Lower lobe of right lung (tissue), 2 donors: ENCODE measurements at places on chromosomes 1 and 21. TPM values are rescaled to one million over a fixed set of nuclear protein-coding genes. Genes with fewer than 3 reads are reported as not detected.
A peak's percentile ranks its signal among the peaks of the same experiment; 100 is the strongest.

DNA sequence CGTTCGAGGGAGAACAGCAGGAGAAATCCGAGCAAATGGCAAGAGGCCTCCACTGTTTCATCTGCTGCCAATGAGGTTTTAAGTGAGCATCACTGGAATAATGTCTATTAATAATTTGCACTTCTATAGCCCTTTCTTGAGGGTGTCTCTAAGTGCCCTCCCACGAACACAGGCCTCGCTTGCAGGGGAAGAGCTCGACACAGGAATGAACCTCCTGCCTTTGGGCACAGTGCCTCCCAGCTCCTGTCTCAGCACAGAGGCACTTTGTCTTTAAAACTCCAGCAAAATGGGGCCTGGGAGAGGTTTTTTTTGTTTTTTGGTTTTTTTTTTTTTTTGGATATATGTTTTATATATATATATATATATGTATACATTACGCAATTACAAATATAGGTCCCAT, 56.6 kb downstream of the OLIG1 start:
- DNase-seq: no peak

The PLA2G5 gene
- total RNA-seq: 7.4 TPM

GRCh38 chr1:913491-914130, 10.1 kb upstream of the SAMD11 start:
- DNase-seq: peak; percentile 44

The SHISAL2A gene
- total RNA-seq: 1.6 TPM

DNA sequence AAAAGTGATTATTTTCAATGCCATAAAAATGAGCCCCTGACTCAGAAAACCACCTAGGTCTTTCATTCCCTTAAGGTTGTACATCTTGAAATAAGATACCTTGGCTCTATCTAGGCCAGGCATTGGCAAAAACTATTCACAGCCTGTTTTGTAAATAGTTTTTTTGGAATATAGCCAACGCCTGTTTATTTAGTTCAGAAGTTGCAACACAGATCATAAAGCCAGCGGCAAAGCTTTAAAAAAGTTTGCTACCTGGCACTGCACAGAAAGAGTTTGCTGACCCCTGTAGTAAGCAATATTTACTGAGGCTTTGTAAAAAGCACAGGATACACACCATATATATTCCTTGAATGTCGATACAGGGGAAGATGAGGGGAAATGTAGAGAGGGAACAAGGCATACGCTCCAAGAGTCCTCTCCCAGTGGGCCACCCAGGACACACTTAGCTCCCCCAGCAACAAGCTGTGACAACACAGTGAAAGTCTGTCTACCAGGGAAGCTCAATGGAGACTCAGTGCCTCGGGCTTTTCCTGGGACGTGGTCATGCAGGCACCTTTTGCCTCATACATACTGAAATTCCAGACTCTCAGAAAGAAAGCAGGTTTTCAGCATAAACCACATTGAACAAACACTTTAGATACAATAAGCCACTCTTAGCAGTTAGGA, 20.5 kb downstream of the TARBP1 start:
- DNase-seq: no peak

GRCh38 chr1:159900086-159900680, at the start of gene CFAP45:
TSS of gene CFAP45 (minus strand) at chr1:159900165. CDS start at chr1:159900098, 67 bp downstream.
- peak; percentile 93 for DNase-seq

The TSPAN2 gene
- 4.3 TPM for total RNA-seq

The RAP1GAP gene
- 33.7 TPM for total RNA-seq

DNA sequence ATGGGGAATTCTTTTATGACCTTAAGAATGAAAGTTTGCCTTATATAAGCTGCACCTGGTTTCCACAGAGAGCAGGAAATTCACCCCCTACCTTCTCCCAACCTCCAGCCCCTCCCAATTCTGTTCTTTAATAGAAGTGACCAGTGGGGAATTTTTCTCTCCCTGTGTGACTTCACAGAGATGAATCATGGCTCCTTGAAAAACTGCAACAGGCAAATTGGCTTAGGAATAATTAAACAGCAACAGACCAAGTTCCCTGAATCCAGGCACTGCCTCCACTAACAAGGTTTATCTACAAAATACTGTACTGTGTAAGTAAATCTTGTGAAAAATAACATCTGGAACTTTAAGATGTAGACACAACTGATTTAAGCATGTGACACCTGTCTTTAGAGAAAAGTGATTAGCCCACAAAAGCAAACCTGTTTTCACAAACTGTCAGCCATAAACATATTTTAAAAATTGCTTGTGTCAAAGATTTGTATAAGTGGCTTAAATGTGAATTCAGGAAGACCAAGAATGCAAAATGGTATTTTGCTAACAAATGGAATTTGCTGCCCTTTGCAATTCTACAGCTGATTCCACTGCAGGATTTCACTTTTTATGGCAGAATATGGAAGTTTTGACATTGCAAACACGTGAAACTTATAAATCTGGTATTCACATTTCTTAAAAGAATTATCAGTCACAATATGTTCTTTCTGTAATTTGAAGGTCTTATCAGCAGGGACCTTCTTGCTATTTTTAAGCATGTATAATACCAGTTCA, 54.0 kb downstream of the ALG14 start:
- no peak for DNase-seq

GRCh38 chr1:209926045-209926444, 12.0 kb upstream of the SYT14 start:
- DNase-seq: no peak

The NFASC gene
- total RNA-seq: 12.2 TPM

The KCNA2 gene
- 0.77 TPM for total RNA-seq

DNA sequence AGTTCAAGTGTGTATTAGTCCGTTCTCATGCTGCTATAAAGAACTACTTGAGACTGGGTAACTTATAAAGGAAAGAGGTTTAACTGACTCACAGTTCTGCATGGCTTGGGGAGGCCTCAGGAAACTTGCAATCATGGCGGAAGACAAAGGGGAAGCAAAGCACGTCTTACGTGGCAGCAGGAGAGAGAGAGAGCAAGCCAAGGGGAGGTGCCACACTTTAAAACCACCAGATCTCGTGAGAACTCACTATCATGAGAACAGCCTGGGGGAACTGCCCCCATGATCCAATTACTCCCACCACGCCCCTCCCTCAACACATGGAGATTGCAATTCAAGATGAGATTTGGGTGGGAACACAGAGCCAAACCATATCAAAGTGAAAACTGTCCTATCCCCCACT, 4.1 kb upstream of the MIS18A start:
- DNase-seq: no peak

The HSPA6 gene
- total RNA-seq: 13.0 TPM

The DSCAM gene
- total RNA-seq: 0.06 TPM

DNA sequence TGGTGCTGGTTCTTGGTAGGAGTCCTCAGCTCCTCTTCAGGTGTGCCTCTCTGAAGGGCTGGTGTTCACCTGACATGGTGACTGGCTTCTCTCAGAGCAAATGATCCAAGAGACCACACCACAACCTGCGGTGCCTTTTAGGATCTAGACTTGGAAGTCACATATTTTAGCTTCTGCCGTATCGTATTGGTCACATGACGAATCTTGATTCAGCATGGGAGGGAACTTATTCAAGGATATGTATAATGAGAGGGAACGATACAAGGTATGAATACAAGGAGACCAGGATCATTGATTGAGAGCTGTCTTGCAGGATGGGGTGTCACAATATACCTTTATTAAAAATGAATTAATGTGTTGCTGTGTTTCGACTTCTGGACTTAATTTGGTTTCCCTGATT, 58.0 kb downstream of the RAP1A start:
- no peak for DNase-seq

DNA sequence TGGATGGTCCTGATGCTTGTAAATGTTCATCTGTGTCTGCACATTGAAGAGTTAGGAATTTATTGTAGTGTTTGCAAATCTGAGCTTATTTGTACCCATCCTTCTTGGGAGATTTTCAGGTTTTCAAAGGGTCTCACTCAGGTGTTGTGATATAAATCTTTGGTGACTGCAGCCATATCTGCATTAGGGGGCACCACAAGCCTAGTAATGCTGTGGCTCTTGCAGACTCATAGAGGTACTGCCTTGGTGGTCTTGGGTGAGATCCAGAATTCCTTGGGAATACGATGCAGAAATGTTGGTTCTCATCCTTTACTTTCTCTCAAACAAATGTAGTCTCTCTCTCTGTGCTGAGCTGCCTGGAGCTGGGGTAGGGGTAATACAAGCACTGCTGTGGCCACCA, 405.9 kb downstream of the TTLL7 start:
- no peak for DNase-seq

The MR1 gene
- 61.4 TPM for total RNA-seq

The LCE6A gene
- total RNA-seq: not detected

DNA sequence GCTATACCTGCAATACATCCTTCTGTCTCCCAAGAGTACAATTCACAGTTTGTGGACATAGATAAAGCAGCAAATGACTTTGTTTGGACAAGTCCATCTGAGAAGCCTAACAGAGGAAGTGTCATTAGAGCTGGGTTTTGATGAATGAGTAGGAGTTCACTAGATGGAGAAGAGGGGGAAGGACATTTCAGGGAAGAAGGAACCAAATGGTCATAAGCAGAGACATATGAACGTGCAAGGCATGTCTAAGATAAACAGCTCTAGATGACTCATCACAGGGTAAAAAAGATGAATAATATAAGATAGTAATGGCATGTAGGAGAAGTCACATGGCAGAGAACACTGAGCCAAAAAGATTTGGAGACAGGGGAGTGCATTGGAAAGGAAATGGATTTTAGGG, 54.5 kb downstream of the HMGB4 start:
- no peak for DNase-seq
